ENCODE measurements at places on chromosomes 6 and 20.

DNA sequence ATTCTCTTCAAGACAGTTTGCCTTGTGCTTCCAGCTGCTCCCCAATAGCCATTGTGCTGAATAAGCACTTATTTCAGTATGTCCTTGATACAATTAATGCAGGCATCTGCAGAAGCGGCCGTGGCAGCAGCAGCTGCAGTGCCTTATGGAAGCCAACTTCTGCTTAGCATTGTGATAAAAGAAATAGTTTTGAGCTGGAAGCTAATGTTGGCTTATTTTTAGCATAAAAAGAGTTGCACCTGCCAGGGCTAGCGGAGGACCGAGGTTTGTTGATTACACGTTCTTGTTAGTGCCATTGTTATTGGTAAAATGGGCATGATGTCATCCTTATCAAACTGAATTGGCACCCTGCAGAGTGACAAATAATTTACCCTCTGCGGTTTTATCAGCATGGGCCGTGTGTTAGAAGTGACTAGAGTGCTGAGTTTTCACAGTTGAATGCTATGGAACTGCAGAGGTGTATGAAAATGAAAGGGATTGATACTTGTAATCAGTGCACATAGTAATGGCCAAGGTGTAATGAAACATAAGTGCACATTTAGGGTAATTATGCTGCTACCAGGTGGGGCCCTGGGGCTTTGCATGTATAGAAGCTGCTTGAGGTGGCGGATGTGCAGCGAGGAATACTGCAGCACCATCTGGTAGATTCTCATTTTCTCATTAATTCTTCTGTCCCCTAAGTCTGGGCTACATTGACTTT lies 334.3 kb downstream of the CDKAL1 start:
- no peak for DNase-seq

DNA sequence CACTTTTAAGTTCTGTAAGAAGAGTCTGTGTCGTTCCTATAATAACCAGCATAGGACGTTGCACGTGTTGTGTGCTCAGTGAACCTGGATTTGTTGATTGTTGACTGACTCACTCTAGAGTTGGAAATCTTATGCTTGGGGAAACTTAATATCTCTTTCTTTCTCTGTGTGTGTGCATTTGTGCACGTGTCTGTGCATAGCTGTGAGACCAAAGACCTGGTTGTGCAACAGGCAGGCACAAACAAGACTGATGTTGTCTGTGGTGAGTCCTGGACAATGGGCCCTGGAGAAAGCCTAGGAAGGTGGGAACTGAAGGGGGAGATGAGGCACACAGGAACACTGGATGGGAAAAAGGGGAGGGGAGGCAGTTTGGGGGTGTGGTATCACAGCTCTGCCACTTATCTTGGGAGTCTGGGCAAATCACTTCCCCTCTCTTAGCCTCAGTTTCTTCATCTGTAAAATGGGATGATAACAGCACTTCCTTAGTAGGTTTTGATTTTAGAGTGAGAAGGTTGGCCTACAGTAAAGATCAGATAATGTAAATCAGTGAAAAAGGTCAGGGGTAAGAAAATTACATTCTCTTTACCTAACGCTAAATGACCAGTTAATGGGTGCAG lies 8.4 kb downstream of the CD40 start:
- peak; percentile 19 for DNase-seq

GRCh38 chr20:14609328-14610221 lies 272.2 kb upstream of the FLRT3 start:
- no peak for DNase-seq

GRCh38 chr6:37819802-37820717 lies 533 bp downstream of the ZFAND3 start:
- peak; percentile 82 for DNase-seq

GRCh38 chr20:21936261-21936660 lies 230.8 kb downstream of the PAX1 start:
- no peak for DNase-seq

- no peak for DNase-seq
These were observed 36.4 kb downstream of the RIPOR3 start for GRCh38 chr20:50654904-50655303.

- DNase-seq = peak; percentile 91
These were observed 1.5 kb downstream of the BICRAL start for GRCh38 chr6:42783177-42783875.

GRCh38 chr6:7101290-7101689 lies 6.5 kb upstream of the RREB1 start:
- DNase-seq = no peak
